Stromal cell of bone marrow (primary cell): ENCODE measurements at places on chromosomes 5 and 9.
A peak's percentile ranks its signal among the peaks of the same experiment; 100 is the strongest.

GRCh38 chr9:9319007-9319406 is 1293.8 kb downstream of the PTPRD start:
- DNase-seq = no peak

DNA sequence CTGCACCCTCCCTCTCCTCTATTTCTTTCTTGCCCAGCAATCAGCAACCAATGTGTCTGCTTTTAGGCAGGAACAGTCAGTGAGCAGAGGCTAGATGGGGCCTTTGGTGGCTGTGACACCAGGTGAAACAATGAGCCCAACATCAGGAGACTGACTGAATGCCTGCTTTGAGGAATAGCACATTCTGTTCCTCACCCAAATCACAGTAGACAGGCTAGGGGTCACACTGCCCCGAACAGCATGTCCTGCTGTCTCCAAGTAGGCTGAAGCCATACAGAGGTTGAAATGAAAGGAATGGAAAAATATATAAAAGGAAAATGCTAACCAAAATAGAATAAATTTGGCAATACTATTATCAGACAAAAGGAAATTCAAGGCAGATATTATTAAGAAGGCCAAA is 122.5 kb upstream of the GDNF start:
- no peak for DNase-seq

DNA sequence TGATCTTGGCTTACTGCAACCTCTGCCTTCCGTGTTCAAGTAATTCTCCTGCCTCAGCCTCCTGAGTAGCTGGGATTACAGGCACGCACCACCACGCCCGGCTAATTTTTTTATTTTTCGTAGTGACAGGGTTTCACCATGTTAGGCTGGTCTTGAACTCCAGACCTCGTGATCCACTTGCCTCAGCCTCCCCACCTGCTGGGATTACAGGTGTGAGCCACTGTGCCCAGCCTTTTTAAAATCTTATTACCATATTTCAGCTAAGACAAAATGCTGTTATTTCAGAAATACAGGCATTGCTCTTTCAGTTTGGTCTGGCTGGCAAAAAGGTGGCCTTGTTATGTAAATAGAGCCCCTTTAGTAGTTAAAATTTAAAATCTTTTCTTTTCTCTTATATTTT is 46.9 kb upstream of the GLDC start:
- no peak for DNase-seq

DNA sequence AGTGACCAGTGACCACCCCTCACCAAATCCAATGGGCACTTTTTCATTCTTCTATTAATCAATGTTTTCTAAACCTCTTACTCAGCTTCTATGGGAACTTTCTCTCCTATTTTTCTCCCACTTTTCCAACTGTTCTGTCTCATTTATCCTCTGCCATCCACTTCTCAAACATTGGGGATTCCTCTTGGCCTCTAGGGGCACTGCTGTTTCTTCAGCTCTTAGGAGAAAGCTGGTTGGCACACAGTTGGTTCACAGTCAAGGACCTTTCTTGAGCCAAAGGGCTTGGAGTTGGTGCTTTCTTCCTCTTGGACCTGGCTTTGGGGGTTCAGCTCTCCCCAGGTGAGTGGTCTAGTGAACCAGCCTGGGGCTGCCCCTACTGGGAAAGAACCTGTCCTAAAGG is 112.2 kb upstream of the LHFPL2 start:
- DNase-seq = no peak

- DNase-seq = no peak
These were observed 18.8 kb downstream of the IL4 start for GRCh38 chr5:132692632-132692967.

DNA sequence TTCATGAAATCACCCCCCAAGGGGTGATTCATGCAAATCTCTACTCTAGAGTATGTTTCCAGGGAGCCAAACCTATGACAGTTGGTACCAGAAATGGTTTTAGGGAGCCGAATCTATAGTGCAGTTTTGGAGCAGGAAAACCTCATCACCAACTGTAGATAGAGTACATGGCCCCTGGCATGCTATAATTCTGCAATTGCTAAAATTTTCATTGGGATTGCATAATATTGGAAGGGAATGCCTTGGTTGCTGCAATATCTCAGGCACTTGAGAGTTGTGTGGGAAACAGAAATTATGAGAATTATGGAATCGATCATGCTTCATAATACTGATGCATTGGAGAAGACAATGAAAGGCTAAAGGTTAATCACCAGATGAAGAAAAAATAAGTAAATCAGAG is 148.2 kb upstream of the PLPPR1 start:
- no peak for DNase-seq

DNA sequence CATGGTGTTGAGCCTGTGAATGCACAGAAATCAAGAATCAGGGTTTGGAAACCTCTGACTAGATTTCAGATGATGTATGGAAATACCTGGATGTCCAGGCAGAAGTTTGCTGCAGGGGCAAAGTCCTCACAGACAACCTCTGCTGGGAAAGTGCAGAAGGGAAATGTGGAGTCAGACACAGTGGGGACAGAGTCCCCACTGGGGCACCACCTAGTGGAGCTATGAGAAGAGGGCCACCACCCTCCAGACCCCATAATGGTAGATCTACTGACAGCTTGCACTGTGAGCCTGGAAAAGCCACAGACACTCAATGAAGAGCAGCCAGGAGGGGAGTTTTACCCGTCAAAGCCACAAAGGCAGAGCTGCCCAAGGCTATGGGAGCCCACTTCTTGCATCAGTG is 181.9 kb upstream of the SEMA6A start:
- no peak for DNase-seq

- no peak for DNase-seq
These were observed 504.2 kb downstream of the ENC1 start for GRCh38 chr5:74136276-74136825.

DNA sequence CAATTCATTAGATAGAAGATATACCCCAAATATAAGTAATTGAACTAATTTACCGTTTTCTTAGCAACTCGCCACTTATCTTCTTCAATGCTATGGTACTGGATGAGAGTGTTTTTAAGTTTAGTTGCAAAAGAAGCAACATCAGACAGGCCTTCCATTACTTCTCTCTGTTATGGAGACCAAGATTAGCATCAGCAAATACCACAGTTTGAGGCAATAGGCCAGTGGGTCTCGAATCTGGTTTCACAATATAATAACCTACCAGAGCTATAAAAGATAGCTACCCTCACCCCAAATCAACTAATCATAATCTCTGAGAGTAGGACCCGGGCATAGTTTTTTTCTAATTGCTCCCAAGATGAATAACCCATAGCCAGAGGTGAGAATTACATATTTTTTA is 5.1 kb downstream of the STARD4 start:
- DNase-seq = no peak

DNA sequence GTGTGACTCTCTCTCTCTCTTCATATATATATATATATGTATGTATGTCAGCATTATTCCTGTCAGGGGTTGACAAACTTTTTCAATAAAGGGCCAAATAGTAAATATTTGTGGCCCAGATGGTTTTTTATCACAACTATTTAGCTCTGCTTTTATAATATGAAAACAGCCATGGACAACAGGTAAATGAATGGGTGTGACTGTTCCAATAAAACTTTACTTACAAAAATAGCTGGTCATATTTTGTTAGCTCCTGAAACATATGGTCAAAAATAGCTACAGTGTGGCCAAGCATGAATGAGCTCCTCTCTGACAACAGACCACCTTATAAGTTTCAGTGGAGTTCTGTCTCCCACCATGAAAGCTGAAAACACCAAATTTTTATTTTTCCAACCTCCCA is 21.6 kb downstream of the RAPGEF6 start:
- DNase-seq = no peak

DNA sequence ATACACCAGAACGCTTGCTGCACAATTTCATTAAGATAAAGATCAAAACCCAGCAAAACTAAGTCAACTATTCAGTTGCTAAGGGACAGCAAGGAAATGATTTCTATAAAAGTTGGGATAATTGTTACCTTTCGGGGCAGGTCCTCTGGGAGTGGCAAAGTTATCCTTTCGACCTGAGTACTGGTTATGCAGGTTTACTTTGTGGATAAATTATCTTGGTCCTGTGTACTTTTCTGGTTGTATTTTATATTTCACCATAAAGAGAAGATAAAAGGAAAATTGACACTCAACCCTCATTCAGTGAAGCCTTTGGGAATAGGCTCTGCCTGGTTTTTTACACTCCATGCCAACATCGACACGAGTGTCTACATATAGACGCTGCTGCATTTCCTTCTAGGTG is 146.5 kb downstream of the SYK start:
- DNase-seq = no peak

GRCh38 chr5:35859101-35859661 is 2.5 kb downstream of the IL7R start:
- peak; percentile 60 for DNase-seq

DNA sequence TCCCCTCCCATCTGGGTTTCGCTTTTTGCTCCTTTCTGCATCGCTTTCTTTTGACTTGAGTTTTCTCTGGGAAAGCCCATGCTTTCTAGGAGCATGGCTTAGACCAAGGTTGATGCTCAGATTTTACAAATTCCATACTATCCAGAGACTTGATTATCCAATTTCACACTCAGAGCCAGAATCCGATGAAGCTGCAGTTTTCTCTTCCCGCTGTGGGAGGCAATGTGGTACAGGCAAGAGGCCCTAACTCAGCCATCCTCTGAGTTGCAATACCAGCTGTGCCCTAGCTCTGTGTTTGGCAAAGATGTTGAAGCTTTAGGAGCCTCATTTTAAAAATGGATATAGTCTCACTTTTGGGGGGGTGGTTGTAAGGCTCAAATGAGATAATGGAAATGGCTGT is 85.1 kb downstream of the BRINP1 start:
- DNase-seq = peak; percentile 9

- peak; percentile 72 for DNase-seq
These were observed 437.0 kb downstream of the PIK3R1 start for GRCh38 chr5:68652534-68652965.

GRCh38 chr9:131289301-131290035 is at the start of gene PLPP7:
Gene PLPP7 (plus strand): TSS chr9:131289723. CDS start chr9:131289998, 275 bp downstream.
- DNase-seq = peak; percentile 83

DNA sequence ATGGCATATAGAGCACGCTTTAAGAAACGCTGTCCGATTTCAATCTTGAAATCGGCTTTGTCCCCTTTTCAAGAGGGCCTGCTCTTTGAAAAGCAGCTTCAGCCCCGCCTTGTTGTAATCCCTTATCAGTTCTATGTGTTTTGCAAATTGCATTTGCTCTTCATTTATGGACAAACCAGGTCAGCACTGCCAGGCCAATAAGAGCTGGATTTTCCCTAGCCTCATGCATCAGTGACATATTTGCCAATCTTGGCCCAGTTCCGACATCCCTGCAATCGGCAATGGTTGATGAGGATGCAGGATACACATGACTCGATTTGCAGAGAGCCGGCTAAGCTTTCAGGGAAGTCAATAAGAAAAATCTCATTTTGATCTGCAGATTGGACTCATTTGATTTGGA is 529.1 kb upstream of the CLINT1 start:
- no peak for DNase-seq

DNA sequence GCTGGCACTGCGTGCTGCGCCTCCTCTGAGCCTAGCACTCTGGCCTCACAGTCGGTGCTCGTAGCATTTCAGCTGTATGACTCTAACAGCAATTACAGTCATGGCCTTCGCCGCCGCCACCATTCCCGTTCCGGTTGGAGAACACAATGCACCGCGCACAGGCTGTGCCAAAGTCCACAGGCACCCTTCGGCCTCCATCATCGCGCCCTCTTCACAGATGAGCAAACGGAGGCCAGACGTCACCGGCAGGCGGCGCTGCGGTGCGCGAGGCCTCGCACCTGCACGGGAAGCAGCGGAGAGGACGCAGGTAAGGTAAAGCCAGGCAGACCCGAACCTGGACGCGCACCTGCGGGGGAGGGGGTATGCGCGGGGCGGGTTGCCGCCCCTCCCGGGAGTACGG is 128.9 kb downstream of the BARX1 start:
- no peak for DNase-seq

DNA sequence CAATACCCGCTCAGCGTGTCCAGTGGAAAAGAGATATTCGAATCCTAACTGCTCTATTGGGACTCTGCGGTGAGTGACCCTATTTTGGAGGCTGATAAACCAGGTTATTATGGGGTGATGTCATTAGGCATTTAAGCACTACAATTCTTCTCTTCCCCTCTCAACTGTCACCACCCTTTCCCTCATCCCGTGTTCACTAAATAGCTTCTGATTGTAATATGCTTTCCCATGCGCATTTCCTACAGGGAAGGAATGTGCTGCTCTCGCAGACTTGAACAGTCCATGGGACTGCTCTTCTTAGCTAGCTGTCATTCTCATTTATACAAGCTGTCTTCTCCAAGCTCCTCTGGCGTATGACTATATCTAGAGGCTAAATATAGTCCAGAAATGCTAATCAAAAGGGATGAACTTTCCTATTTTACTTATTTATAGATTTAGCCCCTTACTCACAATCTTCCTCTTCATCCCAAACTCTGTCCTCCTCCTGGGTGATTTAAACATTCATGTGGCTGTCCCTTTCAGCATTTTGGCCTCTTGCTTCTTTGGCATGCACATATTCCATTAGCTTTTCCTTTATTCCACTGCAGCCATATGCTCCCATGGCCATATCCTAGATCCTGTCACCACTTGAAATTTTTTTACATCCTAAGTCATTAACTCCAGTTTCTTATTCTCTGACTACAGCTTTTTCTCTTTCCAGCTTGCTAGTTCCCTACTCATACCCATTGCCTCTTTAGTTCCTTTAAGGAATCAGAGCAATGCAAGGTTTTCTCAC is 39.6 kb upstream of the CSNK1G3 start:
- DNase-seq = no peak

- DNase-seq = no peak
These were observed 66.2 kb downstream of the SIL1 start for GRCh38 chr5:139131921-139132432.

DNA sequence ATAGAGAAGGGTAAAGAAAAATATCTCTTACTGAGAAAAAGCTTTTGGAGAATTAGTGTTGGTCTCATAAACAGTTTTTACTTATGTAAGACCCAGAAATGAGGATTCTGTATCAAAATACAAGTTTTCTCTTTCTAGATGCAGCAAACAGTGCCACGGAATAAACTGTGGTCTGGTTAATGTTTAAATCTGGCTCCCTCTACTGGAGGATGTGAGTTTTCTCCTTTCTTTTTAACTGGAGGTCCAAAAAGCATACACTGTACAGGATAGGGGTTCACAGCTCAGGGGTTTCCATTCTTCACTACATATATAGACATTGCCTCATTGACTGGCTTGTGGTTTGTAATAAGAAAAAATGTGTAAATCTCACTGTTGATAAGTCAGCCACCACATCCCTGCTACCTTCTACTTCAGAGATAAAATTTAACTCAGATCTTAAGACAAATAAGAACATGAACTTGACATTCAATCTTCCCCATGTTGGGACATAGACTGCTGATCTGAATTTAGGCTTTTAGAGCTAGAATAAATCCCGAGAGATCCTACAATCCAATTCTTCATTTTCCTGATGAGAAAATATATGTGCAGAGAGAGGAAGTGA is 98.9 kb downstream of the CFAP95 start:
- DNase-seq = peak; percentile 43

DNA sequence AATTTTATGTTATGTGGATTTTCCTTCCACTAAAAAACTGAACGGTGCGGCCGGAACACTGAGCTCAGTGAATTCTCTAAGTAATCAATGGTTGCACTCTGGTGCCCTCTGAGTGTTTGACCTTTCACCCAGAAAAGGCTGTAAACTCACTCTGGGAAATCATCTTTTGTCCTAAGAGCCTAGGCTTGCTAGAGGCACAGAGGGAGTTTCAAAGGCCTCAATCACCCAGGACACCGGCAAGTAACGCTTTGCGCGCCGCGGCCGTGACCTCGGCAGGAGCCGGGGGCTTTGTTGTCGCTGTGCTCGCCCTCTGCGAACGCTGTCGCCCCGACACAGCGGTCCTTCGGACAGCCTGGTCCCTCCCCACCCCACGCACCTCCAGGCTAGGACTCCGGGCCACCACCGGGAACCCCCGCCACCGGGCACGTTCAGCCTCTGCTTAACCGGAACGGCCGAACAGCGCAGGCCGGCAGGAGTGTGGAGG is 703 bp downstream of the ISCA1 start:
- DNase-seq = no peak
